ENCODE measurements at places on chromosomes 2 and 18.

GRCh38 chr2:77325395-77325794 lies 196.8 kb downstream of the LRRTM4 start:
- no peak for DNase-seq

- no peak for DNase-seq
Measured at GRCh38 chr2:21754164-21754788, 630.5 kb downstream of the TDRD15 start.

DNA sequence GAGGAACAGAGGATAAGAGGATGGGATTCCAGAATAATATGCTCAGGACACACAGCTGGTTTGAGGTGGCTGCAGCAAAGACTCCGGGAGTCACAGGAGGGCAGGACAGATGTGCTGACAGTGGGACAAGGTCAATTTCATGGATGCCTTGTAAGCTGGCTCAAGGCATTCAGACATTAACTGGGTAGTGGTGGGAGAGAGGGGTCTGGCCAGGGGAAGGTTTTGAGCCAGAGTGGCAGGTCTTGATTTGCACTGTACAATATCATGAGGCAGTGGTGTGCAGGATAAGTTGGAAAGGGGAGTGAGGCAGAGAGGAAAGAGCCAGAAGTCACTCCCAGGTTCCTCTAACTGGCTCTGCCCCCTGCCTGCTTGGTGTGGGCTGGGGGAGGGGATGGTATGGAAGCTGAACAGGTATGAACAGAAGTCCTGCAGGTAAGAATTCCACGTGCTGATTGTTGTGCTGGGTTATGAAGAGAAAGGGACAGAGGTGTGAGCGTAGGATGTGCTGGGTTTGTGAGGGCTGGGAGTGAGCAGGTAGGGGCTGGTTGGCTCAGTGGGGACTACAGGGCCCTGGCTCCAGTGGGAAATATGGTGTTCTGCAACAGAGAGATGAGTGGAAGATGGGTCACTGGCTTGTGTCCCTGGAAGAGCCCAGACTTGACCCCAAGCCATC lies 141.7 kb upstream of the COPS8 start:
- no peak for DNase-seq

DNA sequence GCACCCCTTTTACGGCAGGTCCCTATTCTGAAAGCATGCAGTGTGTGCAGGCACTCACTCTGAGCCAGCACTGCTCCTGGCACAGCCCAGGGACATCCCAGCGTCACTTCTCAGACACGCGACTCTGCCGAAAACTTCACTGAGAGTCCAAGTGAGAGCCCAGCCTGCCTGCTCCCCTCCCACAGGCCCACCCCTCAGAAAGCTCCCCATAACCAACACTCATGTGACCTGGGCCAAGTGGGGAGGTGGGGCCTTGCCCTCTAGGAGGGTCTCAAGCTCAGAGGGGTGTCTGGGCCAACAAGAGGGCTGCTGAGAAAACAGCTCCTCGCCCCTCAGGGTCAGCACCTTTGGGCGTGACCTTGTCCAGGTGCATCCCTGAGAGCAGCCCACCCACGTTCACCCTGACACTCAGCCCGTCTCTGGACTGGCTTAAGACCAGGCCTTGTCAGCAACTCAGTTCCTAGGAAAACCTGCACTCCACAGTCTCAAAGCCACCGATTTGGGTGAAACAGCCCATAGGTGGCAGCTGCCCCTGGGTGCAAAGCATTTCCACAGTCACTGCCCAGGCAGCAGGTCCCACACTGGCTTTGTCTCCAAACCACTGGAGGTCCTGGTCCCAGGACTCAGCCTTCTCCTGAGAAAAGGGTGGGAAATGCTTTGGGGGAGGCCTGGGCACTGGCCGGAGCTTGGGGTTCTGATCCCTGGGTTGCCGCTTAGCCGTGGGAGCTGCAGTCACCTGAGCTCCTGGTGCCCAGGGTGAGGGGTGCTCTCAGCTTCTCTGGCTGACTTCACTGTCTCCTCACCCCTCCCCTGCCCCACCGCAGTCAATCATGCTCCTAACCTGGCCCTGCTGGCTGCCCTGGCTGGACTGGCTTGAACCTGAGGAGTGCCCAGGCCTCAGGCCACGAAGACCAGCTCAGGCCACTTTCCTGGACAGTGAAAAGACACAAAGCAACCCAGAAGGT lies 209.6 kb downstream of the HDAC4 start:
- DNase-seq = no peak

GRCh38 chr18:22163416-22164161 lies 5.8 kb upstream of the GATA6 start:
- DNase-seq = no peak

Data from stimulated activated CD4-positive, alpha-beta T cell treated with anti-CD3 and anti-CD28 coated beads, Interleukin-2, amount 100 ng/mL, for 48 hours (primary cell).